BJ (cell line): ENCODE measurements at places on chromosomes 11 and 22. TPM values are rescaled to one million over a fixed set of nuclear protein-coding genes. Genes with fewer than 3 reads are reported as not detected.

- no peak for DNase-seq
Observed at GRCh38 chr11:133318221-133318620, 214.1 kb downstream of the OPCML start.

GRCh38 chr11:94150056-94150455, 21.4 kb downstream of the PANX1 start:
- no peak for DNase-seq

- peak; percentile 80 for DNase-seq
Observed at GRCh38 chr11:36500315-36500721, 9.8 kb downstream of the TRAF6 start.

SYT13 gene
- polyA plus RNA-seq = not detected in 2 replicates

DNA sequence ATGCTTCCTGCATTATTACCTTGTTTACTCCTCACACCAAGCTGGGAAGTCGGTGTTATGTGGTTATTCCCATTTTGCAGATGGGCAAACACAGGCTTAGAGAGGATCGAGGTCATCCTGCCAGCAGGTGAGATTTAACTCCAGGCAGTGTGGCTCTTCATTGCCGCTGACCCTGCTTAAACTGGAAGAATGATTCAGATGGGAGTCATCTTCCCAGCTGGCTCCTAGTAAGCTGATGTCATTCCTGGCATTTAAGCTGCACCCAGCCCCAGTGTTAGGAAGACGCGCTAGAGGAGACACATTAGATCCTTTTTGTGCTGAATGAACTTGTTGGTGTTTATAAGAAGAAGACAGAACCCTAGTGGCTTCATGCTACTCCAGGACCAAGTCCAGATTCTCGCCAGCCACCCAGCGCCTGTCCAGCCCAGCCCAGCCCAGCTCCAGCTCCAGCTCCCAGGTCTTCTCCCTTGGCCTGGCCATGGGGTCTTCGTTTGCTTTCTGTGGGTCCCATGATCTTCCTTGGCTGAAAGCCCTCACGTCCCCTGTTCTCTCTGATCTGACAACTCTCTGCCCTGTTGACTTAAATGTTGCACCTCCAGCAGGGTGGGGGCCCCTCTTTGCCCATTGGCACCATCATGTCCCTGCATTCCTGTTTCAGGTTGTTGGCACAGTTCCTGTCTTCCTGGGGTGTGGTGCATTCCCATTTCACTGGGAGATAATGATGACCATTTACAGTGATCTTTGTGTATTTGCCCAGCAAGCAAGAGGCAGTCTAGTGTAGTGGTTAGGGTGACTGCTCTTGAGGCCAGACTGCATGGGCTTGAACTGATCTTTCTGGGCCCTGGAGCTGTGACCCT, 13.6 kb downstream of the PARVB start:
- peak; percentile 88 for DNase-seq

DNA sequence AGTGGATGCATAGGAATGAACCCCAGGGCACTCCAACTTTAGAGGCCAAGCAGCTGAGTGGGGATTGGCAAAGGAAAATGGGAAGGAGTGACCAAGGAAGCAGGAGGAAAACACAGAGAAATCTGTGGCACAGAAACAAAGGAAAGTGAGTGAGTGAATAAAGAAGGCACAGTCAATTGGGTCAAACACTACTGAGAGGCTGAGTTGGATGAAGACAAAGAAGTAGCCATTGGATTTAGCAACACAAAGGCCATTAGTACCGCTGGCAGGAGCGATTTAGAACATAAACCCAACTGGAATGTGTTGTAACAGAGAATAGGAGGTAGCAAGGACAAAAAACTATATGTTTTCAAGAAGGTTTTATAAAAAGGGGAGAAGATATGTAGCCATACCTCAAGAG, 6.6 kb upstream of the NXPE1 start:
- no peak for DNase-seq

DNA sequence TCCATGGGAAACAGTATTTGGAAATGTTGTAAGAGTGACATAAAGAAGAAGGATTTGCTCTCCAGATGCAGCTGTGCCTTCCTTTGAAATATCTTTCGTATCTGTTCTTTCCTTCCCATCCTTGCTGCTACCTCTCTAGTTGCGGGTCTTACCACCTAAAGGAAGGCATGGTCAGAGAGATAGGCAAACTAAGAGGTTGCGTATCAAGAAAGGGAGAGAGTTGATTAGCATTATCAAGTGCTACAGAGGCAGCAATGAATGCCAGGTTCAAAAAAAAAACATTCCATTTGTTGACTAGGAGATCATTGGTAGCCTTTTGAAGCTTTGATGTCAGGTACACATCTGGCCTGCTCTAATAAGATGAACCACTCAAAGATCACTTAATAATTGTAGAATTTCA, 4.6 kb downstream of the GTPBP1 start:
- no peak for DNase-seq

DNA sequence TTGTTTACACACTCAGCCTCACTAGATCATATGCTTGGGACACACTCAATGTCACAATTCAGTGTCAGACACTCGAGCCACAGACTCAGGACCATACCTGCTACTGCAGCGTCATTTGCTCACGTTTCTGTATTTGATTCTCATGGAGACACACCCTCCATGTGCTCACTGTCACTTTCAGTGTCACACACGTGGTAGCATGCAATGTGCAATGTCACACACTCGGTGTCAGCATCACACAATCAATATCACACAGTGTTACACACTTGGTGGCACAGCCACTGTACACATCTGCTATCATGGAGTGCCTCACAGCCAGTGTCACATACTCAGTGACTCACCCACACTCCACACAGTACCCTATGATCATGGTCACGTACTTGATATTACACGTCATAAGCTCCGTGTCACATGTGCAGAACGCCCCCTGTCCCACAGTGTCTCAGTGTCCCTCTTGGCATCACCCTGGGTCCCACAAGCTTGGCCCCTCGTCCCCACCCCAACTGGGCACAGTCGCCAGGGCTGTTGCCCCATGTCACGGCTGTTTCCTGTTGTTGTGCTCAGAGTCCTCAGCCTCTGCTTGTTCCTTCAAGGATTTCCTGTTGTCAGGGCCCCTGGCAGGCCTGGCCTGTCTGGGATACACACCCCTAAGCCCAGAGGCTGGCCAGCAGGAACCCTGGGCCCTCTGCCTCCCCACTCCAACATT, 49.6 kb downstream of the PDE2A start:
- DNase-seq = no peak

DNA sequence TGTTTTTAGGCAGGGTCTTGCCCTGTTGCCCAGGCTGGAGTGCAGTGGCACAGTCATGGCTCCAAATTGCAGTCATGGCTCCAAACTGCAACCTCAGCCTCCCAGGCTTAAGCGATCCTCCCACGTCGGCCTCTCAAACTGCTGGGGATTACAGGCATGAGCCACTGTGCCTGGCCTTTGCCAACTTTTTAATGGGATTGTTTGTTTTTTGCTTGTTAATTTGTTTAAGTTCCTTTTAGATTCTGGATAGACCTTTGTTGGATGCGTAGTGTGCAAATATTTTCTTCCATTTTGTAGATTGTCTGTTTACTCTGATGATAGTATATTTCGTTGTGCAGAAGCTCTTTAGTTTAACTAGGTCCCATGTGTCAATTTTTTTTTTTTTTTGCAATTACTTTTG, 10.0 kb upstream of the SCGB1D1 start:
- no peak for DNase-seq

GRCh38 chr11:100964435-100964834, 165.2 kb downstream of the PGR start:
- no peak for DNase-seq

TIMP3 gene
- 544 and 558 TPM in 2 replicates for polyA plus RNA-seq

UBASH3B gene
- polyA plus RNA-seq = 22.2 and 28.4 TPM in 2 replicates

- DNase-seq = no peak
Observed at GRCh38 chr11:38009932-38010331, 1411.9 kb upstream of the RAG2 start.

GRCh38 chr11:47071791-47072261, 104.9 kb downstream of the ARFGAP2 start:
- DNase-seq = no peak

DNA sequence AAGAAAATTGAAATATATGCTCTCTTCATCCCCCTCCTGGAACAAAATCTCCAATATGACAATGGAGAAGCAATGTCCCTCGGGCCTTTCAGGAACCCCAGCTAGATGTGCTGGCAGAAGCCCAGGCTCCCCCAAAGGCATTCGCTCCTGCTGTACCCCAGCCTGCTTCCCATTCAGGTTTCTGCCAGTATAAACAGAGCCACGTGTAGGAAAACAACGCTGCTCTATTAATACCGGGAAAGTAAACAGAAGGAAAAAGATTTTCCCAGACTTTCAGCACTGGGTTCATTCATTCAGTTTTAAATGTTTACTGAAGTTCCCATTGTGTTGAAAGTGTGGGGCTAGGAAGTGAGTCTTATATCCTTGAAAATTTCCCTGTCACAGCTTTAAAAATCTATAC, 147.1 kb downstream of the CADM1 start:
- no peak for DNase-seq

- no peak for DNase-seq
Observed at GRCh38 chr11:110835106-110835505, 122.9 kb upstream of the ARHGAP20 start.

DNA sequence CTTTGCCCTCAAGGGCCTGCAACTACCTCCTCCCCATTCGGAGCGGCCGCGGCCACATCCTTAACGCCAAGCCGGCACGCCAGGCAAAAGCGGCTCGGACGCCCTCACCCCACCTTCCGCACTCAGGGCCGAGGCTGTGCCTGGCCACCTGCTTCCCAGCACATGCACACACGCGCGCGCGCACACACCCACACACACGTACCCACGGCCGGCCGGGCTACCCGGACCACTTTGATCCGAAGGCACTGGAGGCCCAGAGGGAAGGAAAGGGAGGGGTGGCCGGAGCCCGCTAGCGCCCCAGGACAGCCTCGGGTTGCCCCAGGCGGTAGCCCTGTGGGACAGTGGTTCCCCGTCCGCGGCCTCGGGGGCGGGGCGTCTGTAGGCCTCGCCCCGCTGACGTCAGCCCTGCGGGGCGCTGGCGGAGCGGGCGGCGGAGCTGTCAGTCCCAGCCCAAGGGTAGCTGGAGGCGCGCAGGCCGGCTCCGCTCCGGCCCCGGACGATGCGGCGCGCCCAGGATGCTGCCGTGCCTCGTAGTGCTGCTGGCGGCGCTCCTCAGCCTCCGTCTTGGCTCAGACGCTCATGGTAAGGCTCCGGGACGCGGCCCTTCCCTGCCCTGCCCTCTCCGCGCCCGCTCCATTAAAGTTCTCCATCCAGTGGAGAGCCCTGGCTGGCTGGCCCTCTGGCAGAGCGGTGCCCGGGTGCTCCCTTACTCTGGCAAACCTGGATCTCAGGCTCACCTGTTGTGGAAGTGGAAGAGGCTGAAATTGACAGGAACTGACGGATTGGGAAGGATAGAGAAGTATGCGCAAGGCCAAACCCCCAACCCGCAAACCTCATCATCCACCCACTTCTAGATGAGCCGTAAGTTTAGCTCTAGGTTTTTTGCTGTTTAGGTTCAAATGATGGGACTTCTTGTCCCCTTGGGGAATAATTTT, at the start of gene IL10RA:
IL10RA (plus strand) TSS at position 442 of the 935 bp plus-strand sequence; CDS start at position 516, 74 bp downstream.
- no peak for DNase-seq

GRCh38 chr22:21818487-21819182, 48.8 kb downstream of the MAPK1 start:
- DNase-seq = no peak

DNA sequence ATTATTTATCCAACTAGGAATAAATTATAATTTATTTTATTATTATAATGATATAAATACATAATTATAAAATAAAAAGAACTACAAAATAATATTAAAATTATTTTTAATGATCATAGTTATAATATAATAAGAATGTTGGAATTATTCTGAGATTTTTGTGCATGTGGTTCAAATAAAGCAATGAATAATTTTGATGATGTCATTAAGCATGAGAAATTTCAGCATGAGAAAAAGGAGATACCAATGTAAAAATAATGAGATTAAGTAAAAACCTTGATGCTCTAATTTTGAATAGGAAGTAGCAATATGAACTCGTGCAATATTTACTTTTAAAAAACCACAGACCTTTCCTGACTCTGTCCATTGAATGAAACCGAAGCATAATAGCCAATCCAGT, 181.8 kb upstream of the MTNR1B start:
- no peak for DNase-seq

- no peak for DNase-seq
Observed at GRCh38 chr11:68678031-68678441, 6.3 kb upstream of the GAL start.

USP2 gene
- polyA plus RNA-seq = 0.27 and 0.71 TPM in 2 replicates

P2RX3 gene
- polyA plus RNA-seq = not detected in 2 replicates

GRCh38 chr11:96361778-96362177, 18.8 kb upstream of the MAML2 start:
- no peak for DNase-seq

- no peak for DNase-seq
Observed at GRCh38 chr11:72735495-72736027, 16.6 kb downstream of the ARAP1 start.

DNA sequence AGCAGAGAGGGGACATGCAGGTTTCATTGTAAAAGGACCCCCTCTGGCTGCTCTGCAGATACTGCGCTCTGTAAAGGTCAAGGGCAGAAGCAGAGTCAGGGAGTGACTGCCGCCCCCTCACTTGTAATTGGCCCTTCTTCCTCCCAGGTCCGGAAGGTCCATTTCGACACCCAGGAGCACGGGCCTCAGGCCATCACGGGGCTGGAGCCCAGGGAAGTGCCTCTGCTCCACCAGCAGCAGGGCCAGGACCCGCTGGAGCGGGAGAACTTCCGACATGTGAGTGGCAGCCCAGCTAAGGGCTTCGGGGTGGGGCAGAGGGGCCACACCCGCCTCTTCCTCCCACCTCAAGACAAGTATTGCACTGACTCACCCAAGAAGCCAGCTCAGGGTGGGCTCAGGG, 24.0 kb upstream of the LRRC10B start:
- DNase-seq = no peak

- DNase-seq = peak; percentile 72
Observed at GRCh38 chr11:1772270-1773130, 8.8 kb upstream of the CTSD start.

RNASEH2C gene
- polyA plus RNA-seq = 28.0 and 33.9 TPM in 2 replicates

- DNase-seq = peak; percentile 54
Observed at GRCh38 chr11:95835768-95836488, 45.6 kb downstream of the CEP57 start.

RFPL1 gene
- not detected in 2 replicates for polyA plus RNA-seq

DNA sequence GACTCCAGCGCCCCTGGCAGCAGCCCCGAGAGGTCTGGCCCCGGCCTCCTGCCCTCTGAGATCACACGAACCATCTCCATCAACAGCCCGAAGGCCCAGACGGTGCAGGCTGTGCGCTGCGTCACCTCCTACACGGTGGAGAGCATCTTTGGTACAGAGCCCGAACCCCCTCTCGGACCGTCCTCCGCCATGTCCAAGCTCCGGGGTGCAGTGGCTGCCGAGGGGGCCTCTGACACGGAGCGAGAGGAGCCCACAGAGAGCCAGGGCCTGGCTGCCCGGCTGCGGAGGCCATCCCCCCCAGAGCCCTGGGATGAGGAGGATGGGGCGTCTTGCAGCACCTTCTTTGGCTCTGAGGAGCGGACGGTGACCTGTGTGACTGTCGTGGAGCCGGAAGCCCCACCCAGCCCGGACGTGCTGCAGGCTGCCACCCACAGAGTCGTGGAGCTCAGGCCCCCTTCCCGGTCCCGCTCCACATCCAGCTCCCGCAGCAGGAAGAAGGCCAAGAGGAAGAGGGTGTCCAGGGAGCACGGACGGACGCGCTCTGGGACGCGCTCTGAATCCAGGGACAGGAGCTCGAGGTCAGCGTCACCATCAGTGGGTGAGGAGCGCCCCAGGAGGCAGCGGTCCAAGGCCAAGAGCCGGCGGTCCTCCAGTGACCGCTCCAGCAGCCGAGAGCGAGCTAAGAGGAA, 7.6 kb downstream of the IRF7 start:
- DNase-seq = no peak

GRCh38 chr11:107847184-107847583, 11.4 kb downstream of the SLC35F2 start:
- DNase-seq = no peak
